ENCODE measurements at places on chromosomes 4 and X.

- no peak for DNase-seq
Observed at GRCh38 chr4:153747406-153747955, 12.3 kb downstream of the RNF175 start.

DNA sequence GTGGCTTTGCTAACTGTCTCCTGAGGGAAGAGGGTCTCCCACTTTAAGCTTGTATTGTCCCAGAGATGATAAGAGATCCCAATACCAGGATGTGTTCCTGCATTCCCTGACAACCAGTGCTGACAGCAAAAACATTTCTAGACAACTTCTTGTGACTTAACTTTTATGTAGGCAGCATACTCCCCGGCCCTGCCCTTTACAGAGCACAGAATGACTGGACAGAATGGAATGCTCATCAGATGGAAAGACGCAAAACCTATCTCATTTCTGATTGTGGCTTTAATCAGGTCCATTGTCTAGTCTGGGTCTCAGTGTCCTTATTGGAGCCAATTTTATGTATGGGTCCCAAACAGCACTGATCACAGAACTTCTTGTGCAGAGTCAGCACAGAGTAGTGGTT is 18.2 kb upstream of the PLAC1 start:
- DNase-seq: no peak

DNA sequence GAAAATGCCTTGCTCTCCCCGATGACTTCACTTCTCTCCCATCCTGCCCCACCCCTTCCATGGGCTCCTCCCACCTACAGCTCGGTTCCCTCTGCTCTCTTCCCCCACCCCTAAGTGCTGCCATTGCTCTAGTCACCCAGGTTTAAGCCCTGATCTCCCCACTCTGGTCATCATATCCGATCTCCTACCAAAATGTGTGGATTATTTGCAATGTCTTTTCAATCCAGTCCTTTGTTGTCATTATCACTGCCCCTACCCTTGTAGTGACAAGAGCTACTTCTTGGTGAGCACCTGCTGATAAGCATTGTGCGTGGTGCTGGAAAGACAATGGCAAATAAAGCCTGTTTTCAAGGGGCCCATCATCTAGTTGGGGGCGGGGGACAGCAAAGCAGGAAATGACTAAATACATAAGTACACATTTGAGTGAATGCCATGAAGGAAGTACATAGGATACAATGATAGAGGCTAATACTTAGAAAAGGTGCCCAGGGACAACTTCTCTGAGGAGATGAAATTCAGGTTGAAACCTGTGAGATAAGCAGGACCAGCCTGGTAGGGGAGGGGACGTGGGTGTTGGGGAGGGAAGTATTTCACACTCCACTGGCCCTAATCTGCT is 63.8 kb downstream of the DLG3 start:
- DNase-seq: no peak

DNA sequence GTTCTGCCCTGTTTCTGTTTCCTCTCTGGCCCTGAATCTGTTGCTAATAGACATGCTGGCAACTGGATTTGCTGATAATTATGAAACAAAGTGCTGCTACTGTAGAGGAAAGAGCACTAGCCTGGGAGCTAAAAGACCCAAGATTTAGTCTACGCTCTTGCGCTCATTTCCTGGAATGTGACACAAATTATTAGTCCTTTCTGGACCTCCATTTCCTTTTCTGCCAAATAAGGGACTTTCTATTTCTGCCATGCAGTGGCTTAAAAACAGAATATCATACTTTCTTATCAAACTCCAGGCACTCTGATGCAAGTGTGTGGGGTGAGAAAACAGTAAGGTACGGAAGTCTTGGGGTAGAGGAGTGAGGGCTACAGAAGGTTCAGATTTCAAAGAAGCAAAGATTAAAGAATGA is 48.3 kb upstream of the GPR174 start:
- no peak for DNase-seq

GRCh38 chrX:82677286-82677685 is 830.8 kb upstream of the POU3F4 start:
- DNase-seq: no peak

DNA sequence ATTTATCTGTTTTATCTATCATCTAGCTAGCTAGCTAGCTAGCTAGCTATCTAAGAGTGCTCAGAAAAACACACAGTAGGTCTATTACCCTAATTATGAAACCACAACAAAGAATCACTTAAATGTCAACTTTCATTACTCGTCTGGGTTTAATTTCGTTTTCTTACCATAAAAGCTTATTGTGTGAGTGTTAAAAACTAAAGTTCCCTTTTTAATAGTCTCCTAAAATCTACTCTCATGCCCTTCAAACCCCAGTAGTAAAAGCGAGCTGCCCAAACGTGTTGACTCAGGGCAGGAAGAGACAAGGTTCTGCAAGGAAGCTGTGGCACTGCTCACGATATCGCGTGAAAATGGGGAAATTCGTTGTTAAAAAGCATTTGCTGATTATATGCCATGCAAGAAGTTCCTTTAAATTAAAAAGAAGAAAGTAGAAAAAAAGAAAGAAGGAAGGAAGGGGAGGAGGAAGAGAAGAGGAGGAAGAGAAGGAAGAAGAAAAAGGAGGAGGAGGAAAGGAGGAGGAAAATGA is 595 bp downstream of the MBNL3 start:
- DNase-seq: no peak

GRCh38 chr4:13484749-13485221 is 645 bp upstream of the RAB28 start:
- no peak for DNase-seq

DNA sequence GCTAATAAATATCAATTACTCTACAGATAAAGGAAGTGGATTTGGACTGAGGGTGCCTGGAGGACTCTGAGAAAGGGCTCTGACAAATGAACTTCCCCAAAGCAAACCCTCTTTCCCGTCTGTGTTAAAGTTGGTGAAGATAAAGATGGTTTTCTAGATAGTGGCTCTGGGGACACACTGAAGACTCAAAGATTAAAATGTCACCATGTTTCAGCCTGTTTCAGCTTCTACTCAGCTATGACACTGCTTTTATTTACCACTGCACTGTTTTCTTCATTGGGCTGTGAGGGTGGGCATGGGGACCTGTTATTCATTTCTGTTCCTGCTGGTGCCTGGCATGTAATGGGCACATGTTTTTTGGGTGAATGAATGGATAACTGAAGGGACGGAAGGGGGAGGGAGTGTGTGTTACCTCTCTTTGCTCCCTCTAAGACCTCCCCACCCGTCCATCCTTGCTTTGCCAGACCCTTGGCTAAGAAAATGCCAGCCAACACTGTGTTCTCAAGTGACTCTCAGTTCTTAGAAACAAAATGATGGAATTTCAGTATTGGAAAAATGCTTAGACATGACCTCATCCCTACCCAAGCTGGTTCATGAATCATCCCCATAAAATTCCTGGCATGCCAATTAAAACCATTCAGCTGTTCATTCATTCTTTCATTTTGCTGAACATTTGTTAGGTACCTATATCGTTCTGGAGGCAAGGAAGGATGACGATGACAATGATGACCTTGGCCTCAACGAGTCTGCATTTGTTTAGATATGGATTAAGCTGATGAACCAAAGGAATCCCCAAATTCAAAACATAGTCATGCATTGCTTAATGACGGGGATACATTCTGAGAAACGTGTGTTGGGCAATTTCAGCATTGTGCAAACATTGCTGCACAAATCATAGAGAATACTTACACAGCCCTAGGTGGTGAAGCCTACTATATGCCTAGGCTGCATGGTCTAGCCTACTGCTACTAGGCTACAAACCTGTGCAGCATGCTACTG is 13.4 kb upstream of the STK32B start:
- DNase-seq: no peak

GRCh38 chr4:145719752-145720624 is 40.0 kb downstream of the C4orf51 start:
- DNase-seq: no peak

GRCh38 chr4:16572631-16573030 is 325.8 kb downstream of the LDB2 start:
- no peak for DNase-seq

DNA sequence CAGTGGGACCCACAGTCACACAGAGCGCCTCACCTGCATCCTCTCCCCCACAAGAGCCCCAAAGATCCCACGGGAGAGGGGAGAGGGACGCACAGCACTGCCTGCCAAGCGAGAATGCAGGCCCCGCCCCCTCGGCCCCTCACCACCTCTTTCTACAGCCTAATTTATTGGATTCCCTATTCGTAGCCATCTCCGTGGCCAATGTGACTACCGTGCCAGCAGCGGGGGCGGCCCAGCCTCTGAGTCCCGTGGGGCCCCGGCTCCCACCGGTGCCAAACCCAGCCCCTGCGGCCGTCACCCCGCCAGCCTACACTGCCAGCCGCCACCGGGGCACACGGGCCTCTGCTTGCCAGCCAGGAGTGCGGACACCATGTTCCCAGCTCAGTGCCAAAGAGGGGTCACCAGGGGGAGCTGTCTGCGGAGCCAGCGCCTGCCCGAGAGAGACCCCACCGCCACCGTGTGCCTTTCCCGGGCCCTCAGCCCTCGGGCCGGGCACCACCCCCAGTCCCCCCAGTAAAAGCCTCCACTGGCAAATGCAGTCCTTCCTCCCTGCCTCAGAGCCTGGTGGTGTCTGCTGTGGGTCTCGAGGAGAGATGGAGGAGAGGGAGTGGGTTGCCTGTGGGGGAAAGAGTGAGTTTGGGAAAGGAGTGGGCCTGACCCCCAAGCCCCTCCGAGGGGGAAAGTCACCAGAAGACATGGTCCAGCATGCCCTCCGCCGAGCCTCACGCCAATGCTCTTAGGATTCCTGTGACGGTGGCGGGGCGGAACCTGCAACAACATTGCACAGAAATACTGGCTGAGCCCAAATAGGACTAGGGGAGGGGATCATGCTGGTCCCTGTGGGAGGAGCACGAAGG is 19.6 kb upstream of the PLXNB3 start:
- no peak for DNase-seq

- DNase-seq: no peak
Observed at GRCh38 chrX:46823481-46823880, 13.4 kb upstream of the RP2 start.

Data from endothelial cell (in vitro differentiated cells).